ENCODE measurements at places on chromosomes 5 and 9. TPM values are rescaled to one million over a fixed set of nuclear protein-coding genes. Genes with fewer than 3 reads are reported as not detected.

CFAP77 gene
- not detected for total RNA-seq

F2RL1 gene
- total RNA-seq = 0.07 TPM

CNTFR gene
- total RNA-seq = not detected

GRM6 gene
- not detected for total RNA-seq

PTGES2 gene
- total RNA-seq = 52.5 TPM

FAM169A gene
- total RNA-seq = 1.8 TPM

C5 gene
- 2.5 TPM for total RNA-seq

INSL6 gene
- total RNA-seq = not detected

PLCXD3 gene
- total RNA-seq = not detected

FOXD4L4 gene
- 0.23 TPM for total RNA-seq

LRRC19 gene
- total RNA-seq = not detected

IFNA13 gene
- not detected for total RNA-seq

ANKDD1B gene
- total RNA-seq = 0.23 TPM

ADAMTS16 gene
- not detected for total RNA-seq

TRIM36 gene
- total RNA-seq = 0.16 TPM

UBE2B gene
- 75.8 TPM for total RNA-seq

NUTM2G gene
- not detected for total RNA-seq

PTGES gene
- not detected for total RNA-seq

SPATA31A3 gene
- total RNA-seq = not detected

PCDHB7 gene
- total RNA-seq = not detected

SURF6 gene
- total RNA-seq = 17.9 TPM

ARL14EPL gene
- not detected for total RNA-seq

ZNF782 gene
- 5.7 TPM for total RNA-seq

SLC45A2 gene
- 0.14 TPM for total RNA-seq

PCDHB12 gene
- total RNA-seq = not detected

IL13 gene
- 32.6 TPM for total RNA-seq

DBH gene
- not detected for total RNA-seq

NME5 gene
- not detected for total RNA-seq

MRNIP gene
- 18.7 TPM for total RNA-seq

C9 gene
- total RNA-seq = not detected

TRIP13 gene
- total RNA-seq = 35.7 TPM

ARSI gene
- total RNA-seq = not detected

GDF9 gene
- 0.27 TPM for total RNA-seq

PCDHGA2 gene
- 0.23 TPM for total RNA-seq

CCDC171 gene
- 0.98 TPM for total RNA-seq

DIPK1B gene
- 1.3 TPM for total RNA-seq

CBY3 gene
- 0.32 TPM for total RNA-seq

DND1 gene
- 2.8 TPM for total RNA-seq

IL11RA gene
- total RNA-seq = 83.8 TPM

NMUR2 gene
- total RNA-seq = not detected

FOXD1 gene
- total RNA-seq = 0.07 TPM

SPINK4 gene
- not detected for total RNA-seq

TDRD7 gene
- total RNA-seq = 10.5 TPM

RLN2 gene
- total RNA-seq = 1.8 TPM

PCDHB5 gene
- total RNA-seq = not detected

GLRA1 gene
- not detected for total RNA-seq

AQP7 gene
- total RNA-seq = 0.66 TPM

ZNF879 gene
- 3.2 TPM for total RNA-seq

SPINK1 gene
- not detected for total RNA-seq

FAM153A gene
- 14.2 TPM for total RNA-seq

DDX4 gene
- total RNA-seq = 0.98 TPM

BARX1 gene
- total RNA-seq = 0.20 TPM

ANKRD31 gene
- total RNA-seq = 0.16 TPM

MELK gene
- total RNA-seq = 52.6 TPM

CDO1 gene
- 0.09 TPM for total RNA-seq

RACK1 gene
- total RNA-seq = 1,850 TPM

LHX3 gene
- not detected for total RNA-seq

ISL1 gene
- not detected for total RNA-seq

Data from T-helper 2 cell treated with Interferon-gamma antibody and Interleukin-4, amounts not matched to agents 100 ng/mL and 5 ng/mL, for 36 hours (primary cell).